ENCODE measurements at places on chromosomes 16 and 17.
A peak's percentile ranks its signal among the peaks of the same experiment; 100 is the strongest.

DNA sequence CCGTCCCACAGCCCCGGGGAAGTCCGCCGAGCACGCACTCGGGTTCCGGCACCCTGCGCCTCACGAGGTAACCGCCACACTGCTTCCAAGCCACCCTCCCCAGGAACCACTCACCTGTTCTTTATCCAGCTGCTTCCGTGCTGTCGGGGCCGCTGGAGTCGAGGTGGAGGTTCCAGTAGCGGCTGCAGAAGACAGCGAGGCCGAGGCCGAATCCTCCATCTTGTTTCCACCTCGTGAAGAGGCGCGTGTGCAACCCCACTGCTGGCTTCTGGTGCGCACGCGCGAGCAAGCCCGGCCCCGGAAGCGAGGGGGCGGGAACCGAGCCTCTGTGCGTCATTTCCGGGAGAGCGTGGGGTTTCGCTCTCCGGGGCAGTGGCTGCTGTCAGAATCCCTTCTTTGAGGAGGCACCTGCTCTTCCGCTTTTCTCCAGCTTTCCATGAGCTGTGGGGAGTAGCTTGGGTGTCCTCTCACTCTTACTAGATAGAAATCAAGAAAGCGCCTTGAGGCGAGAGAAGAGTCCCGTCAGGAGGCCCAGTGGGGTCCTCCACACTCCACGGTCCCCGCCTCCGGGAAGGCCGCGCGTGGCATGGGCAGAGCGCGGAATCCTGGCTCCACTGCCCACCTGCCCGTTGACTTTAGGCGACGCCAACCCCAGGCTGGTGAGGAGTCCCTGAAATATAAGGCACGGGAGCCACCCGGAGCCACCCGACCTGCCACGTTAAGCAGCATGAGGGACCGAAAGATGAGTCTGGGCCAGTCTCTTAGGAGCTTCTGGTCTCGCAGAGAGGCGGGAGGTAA, at the start of gene RSL1D1:
RSL1D1 (minus strand) TSS at position 249 of the 798 bp plus-strand sequence; CDS start at position 219, 30 bp downstream.
- DNase-seq: peak; percentile 51

GRCh38 chr17:4086041-4086483, 56.8 kb downstream of the ZZEF1 start:
- no peak for DNase-seq

DNA sequence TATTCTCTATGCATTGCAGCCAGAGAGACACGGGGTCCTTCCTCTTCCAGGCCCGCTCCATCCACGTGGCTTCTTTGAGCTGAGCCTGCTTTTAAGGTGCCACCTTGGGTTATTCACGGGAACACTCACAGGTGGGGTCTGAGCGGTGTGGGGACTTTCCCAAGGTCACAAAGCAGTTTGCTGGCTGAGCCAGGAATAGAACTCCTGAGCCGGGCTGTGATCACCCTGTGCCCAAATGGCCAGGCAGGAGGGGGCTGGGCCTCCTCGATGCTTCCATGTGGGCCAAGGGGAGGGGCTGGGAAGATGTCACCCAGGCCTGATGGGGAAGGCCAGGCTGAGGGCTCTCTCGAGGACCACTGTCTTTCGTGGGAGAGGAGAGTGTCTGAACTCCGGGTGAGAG, 13.0 kb upstream of the GSE1 start:
- DNase-seq: no peak

GRCh38 chr16:72380283-72380682, 208.3 kb upstream of the PMFBP1 start:
- no peak for DNase-seq

- no peak for DNase-seq
Measured at GRCh38 chr16:12062343-12063003, 85.9 kb downstream of the SNX29 start.

DNA sequence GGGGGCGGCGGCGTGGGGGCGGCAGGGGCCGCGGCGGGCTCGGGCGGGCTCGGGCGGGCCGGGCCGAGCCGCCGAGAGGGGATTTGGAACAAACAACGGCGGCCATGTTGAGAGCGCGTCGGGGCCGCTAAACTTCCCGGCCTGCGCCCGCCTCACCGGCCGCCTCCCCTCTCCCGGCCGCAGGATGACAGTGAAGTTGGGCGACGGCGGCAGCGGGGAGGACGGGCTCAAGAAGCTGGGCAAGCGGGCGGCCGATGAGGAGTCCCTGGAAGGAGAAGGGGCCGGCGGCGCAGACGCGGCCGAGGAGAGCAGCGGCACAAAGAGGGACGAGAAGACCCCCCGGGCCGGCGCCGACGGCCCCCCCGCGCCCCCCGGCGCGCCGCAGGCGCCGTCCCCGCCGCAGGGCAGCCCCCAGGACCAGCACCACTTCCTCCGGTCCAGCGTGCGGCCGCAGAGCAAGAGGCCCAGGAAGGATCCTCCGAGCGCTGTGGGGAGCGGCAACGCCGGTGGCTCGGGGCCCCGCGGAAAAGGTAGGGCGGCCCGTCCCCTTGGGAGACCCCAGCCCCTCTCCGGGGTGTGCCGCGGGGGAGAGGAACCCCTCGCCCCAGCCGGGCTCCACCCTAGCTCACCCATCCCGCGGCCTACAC, 2.4 kb downstream of the CRAMP1 start:
- DNase-seq: no peak

- DNase-seq: peak; percentile 100
Measured at GRCh38 chr17:41786227-41787020, at the start of gene JUP. TSS of gene JUP (minus strand) at chr17:41786711. CDS start at chr17:41771854, 14,857 bp downstream.

Measured in NCI-H1436 treated with DMSO at 0.1 percent for 48 hours (cell line).